ENCODE measurements at places on chromosomes 6 and 20. TPM values are rescaled to one million over a fixed set of nuclear protein-coding genes. Genes with fewer than 3 reads are reported as not detected.

LPA gene
- total RNA-seq = 1.9 TPM

ZBP1 gene
- not detected for total RNA-seq

C6orf52 gene
- 4.1 TPM for total RNA-seq

FILIP1 gene
- 0.69 TPM for total RNA-seq

PLTP gene
- total RNA-seq = 29.7 TPM

OPN5 gene
- total RNA-seq = not detected

PRPH2 gene
- total RNA-seq = not detected

DEFB124 gene
- total RNA-seq = not detected

ELOVL2 gene
- total RNA-seq = 10.6 TPM

CFB gene
- not detected for total RNA-seq

LCA5 gene
- total RNA-seq = 5.3 TPM
